Fibroblast of skin of right biceps (primary cell): ENCODE measurements at places on chromosomes 7 and 10.

- DNase-seq = no peak
Measured at GRCh38 chr7:126750207-126750911, 502.4 kb downstream of the GRM8 start.

- DNase-seq = peak; percentile 77
Measured at GRCh38 chr10:14126697-14127440, 203.9 kb downstream of the FRMD4A start.

GRCh38 chr10:89055159-89055558 lies 64.6 kb downstream of the FAS start:
- DNase-seq = no peak

DNA sequence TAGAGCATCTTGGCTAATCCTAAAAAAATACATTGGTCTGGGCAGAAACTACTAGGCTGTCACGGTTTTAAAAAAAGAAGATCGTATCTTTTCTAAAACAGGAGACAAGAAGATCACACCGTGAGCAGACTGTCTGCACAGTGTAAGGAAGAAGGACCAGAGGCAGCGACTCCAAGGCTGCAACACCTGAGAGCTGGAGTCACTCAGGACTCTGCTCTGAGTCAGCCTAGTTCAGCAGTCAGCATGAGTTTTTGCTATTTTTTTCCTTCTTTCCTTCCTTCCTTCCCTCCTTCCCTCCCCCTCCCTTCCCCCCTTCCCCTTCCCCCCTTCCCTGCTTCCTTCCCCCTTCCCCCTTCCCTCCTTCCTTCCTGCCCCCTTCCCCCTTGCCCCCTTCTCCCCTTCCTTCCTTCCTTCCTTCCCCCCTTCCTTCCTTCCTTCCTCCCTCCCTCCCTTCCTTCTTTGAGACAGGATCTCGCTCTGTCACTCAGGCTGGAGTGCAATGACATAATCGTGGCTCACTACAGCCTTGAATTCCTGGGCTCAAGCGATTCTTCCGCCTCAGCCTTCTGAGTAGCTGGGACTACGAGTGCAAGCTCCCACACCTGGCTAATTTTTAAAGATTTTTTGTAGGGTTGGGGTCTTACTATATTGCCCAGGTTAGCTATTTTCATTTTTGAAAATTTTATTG lies 24.4 kb downstream of the BAG3 start:
- peak; percentile 17 for DNase-seq

DNA sequence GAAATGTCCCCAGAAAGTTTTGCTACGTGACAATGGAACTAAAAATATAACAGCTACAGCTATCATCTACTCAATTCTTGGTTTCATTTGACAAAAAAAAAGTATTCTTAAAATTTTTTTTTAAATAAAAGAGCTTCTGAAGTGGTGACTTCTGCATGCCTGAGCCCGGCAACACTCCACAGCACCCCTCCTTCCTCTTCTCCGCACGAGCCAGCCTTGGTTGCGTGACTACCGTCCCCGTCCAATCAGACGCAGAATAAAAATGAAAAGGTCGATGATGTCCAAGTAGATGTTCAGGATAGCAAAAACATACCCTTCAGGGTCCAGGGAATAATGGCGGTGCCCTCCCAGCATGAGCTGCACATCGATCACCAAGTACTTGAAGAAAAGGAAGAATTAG lies 34.5 kb upstream of the GATAD1 start:
- no peak for DNase-seq

DNA sequence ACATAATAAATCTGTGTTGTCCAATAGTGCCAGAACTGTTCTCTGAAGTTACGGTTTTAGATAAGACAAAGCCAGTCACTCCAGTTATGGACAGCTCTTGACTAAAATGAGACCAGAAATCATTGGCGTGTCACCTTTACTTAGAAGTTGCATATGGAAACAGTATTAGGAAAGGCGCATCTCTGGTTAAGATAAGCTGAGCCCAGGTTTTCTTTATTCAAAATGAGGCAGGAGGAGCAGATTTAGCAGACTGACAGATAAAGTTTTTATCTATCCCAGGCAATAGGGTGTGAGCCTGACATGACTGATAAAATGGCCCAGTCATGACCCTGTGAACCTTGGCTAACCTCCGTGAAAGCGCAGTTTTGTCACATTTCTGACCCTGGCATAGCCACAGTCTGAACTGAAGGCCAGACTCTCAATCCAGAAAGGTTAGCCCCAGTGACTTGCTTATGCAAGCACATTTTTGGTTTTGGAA lies 4.2 kb downstream of the CYP26A1 start:
- DNase-seq = no peak

- peak; percentile 35 for DNase-seq
Measured at GRCh38 chr10:79985481-79986072, 36.7 kb upstream of the SFTPD start.

DNA sequence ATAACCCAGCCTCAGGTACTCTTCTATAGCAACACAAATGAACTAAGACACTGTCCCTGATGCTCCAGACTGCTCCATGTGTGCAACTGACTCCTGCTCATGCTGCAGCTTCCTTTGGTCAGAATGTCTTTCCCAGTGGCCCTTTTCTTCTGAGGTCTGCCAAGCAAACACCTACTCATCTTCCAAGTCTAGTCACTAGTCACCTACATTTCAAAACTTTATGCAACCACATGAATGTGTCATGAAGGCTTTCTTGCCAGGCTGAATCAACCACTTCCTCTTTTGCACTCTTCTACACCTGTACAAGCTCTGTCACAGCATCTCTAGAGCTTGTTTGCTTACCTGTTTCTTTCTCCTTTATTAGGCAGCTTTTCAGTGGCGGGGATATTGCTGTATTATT lies 75.8 kb downstream of the LSMEM1 start:
- DNase-seq = no peak

DNA sequence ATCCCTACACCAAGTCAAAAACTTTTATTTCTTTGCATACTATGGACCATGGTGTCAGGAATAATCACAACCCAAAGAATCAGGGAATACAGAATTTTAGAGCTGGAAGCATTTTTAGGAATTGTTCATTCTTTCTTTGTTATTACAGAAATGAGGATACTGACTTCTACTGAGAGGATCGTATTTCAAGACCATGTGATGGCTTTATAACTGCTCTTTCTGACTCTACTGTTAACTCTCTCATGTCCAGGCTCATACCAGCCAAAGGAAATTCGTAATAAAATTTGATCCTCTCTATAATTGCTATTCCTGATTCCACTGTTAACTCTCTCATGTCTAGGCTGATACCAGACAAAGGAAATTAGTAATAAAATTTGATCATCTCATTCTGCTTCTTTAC lies 1050.9 kb upstream of the C7orf33 start:
- no peak for DNase-seq

DNA sequence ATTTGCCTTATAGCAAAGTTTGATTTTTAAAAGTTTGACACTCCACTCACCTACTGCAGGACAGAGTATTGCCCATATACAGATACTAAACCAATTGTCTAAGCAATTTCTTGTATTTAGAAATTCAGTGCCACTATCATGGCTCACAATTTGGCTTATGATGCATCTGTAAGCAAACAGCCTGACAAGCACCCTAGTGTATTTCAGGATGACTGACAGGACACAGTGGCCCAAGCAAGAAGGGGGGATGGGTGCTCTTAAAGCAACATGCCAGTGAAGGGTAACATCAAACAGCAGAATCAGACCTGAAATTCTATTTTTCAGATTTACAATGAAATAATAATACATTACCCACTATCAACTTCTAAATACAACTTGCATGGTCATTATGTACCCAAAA lies 30.5 kb downstream of the CTNNA3 start:
- no peak for DNase-seq

DNA sequence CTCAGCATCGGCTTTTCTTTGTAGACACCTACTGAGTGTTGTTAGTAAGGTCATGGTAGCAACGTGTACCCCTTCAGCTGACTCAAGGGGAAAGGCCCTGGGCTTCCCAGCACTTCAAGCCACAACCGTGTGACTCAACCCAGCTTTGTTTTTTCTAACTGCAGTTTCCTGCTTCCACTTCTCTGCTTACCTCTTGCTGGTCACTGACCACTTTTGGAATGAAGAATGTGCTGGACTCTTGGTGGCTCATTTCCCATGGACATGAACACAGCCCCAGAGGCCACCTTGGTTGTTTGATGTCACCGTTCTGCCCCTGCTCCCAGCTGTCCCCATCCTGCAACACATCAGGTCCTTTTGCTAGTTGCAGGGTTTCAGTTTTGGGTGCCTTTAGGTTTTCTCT lies 69.5 kb upstream of the ZNF438 start:
- peak; percentile 87 for DNase-seq

GRCh38 chr10:128009372-128010126 lies 102.6 kb downstream of the PTPRE start:
- DNase-seq = no peak

DNA sequence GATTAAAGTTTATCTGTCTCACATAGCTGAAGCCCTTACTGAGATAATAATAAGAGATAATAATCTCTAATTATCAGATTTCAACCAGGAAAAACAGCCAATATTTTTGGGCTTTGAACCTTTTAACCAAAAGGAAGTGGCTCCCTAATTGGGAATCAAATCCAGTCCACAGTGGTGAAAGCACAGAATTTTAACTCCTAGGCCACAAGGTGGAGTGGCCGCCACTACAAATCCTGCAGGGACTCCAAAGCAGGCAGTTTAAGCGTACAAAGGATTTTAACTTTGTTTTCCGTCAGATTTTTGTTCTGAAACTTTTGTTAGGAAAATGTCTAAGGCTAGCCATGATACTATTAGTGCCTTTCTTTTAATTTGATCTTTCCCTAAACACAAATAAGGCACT lies 99.6 kb upstream of the CCNY start:
- peak; percentile 39 for DNase-seq

GRCh38 chr7:20340839-20341238 lies 10.1 kb downstream of the ITGB8 start:
- DNase-seq = no peak

DNA sequence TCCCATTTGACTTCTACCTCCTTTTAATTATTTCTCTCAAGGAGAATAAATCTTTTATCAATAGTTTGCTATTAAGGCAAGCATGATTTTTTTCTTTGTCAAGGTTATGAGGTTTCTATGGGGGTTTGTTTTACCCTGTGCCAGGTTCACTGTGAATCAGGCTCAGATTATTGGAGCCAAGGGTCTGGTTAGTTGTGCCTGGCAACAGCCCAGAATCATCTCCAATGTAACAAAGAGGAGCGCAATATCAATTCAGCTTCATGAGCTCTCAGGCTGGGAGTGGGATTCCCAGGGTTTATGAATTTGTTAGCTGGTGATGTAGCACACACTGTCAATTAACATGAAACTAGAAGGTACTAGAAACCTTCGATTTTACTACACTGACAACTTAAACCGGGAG lies 73.2 kb downstream of the AASS start:
- no peak for DNase-seq

- no peak for DNase-seq
Measured at GRCh38 chr10:18699849-18700840, 40.9 kb downstream of the ARL5B start.

- DNase-seq = peak; percentile 86
Measured at GRCh38 chr7:34652809-34653208, 5.2 kb upstream of the NPSR1 start.

- DNase-seq = peak; percentile 80
Measured at GRCh38 chr10:95183271-95184230, 10.5 kb upstream of the ACSM6 start.

DNA sequence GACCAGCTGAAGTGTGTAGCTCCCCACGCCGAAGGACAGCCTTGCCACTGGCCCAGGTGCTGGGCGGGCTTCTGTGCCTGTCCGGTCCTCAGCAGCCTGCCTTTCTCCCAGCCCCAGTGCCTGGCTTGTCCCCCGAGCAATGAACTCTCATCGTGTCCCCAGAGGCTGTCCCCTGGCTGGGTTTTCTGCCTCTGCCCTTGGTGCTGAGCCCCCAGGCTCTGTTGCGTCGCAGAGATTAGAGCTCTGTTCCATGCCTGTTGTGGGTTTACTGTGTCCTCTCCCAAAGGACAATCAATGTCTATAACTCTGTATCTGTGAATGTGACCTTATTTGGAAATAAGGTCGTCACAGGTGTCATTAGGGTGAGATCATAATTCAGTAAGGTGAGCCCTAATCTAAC lies 226.1 kb upstream of the SHH start:
- no peak for DNase-seq

GRCh38 chr7:27162561-27163287 lies 2.6 kb downstream of the HOXA9 start:
- DNase-seq = no peak

DNA sequence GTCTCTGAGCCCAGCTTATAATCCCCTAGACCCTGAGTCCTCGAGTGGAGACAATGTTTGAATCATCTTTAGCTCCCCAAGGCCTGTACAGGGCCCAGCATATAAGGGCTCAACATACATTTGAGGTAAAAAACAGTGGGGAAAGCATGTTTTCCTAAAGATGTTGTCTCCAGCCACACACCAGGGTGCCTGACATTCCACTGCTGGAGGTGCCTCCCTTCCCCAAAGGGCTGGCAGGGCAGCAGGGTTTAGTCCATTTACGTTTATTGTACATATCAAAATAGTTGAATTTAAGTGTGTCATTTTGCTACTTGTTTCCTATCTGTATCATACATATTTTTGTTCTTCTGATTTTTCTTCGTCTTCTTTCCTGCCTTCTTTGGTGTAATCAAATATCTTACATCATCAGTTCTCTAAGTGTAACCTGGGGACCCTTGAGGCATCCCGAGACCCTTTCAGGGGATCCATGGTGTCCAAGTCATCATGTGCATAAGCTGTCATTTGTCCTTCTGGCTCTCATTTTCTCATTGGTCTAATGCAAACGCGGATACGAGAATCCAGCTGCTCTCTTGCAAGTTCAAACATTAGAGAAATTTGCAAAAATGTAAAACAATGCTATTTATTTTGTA lies 101.6 kb downstream of the PDGFA start:
- no peak for DNase-seq

- DNase-seq = no peak
Measured at GRCh38 chr7:25726781-25727311, 425.2 kb upstream of the NFE2L3 start.

GRCh38 chr10:92290076-92290836 lies 622 bp downstream of the CPEB3 start:
- DNase-seq = peak; percentile 35

- no peak for DNase-seq
Measured at GRCh38 chr7:76053461-76053860, 5.6 kb downstream of the MDH2 start.

DNA sequence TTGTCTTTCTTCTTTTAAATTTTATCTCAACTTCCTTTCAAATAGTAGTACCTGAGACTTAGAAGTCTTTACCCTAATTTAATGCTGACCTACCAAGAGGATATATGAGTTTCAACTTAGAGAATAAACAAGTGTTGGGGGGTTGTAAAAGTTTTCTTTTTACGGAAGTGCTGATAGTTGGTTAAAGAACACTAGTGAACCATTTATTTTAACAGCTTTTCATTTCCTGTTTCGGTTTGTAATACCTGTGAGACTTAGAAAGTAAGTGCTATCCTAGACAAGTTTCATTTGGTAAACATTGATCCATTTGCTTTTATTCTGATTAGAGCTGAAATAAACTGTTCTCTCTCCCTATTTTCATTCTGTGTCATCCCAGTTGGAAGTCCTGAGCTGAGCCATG lies 683.1 kb upstream of the SORCS1 start:
- no peak for DNase-seq

- DNase-seq = peak; percentile 41
Measured at GRCh38 chr10:132397036-132397541, at the start of gene PWWP2B. TSS of gene PWWP2B (plus strand) at chr10:132397200. CDS start at chr10:132397227, 27 bp downstream.
